ENCODE measurements at places on chromosomes 5 and 9. TPM values are rescaled to one million over a fixed set of nuclear protein-coding genes. Genes with fewer than 3 reads are reported as not detected.

GPSM1 gene
- total RNA-seq: 51.6 TPM

PPP3R2 gene
- not detected for total RNA-seq

OR1Q1 gene
- total RNA-seq: not detected

- DNase-seq: no peak
- no peaks in the 10 kb centered on the region for H3K27me3 ChIP-seq
- no peaks in the 10 kb centered on the region for H3K36me3 ChIP-seq
- H3K4me1 ChIP-seq: peaks cover 34% of the 10 kb centered on the region
- no peak overlapping the region for H3K4me3 ChIP-seq
These were observed 270.6 kb downstream of the MLLT3 start for GRCh38 chr9:20351715-20352114.

GRCh38 chr9:90423661-90424193 is 218.9 kb downstream of the DIRAS2 start:
- H3K36me3 ChIP-seq: no peaks in the 10 kb centered on the region
- no peaks in the 10 kb centered on the region for H3K4me1 ChIP-seq
- H3K27ac ChIP-seq: no peak overlapping the region
- no peaks in the 10 kb centered on the region for H3K27me3 ChIP-seq
- H3K4me3 ChIP-seq: no peak overlapping the region
- DNase-seq: no peak
